Myocyte (in vitro differentiated cells): ENCODE measurements at places on chromosomes 6 and 20. TPM values are rescaled to one million over a fixed set of nuclear protein-coding genes. Genes with fewer than 3 reads are reported as not detected.

GRCh38 chr6:11324453-11325015, 92.1 kb upstream of the NEDD9 start:
- DNase-seq = no peak

- DNase-seq = no peak
Observed at GRCh38 chr6:2632976-2633584, 117.6 kb downstream of the MYLK4 start.

- no peak for DNase-seq
Observed at GRCh38 chr6:1574083-1574761, 35.5 kb upstream of the FOXC1 start.

GRCh38 chr6:157316871-157317814, 6.2 kb downstream of the TMEM242 start:
- peak; percentile 82 for DNase-seq

DNA sequence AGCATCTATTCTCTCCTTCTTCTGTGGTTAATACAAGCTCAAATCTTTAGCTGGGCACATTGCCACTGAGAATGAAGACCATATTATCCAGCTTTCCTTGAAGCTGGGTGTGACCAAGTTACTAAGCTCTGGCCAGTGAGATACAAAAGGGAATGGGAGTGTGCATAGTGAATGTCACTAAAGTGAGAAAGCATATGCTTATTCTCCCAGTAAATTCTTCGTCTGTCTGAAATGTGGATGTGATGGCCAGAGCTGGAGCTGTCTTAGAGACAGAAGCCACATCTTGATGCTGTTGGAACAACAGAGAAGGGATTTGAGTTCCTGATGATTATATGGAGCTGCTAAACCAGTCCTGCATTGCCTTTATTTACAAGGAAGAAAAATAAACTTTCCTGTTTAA, 60.1 kb downstream of the SESN1 start:
- no peak for DNase-seq

DNA sequence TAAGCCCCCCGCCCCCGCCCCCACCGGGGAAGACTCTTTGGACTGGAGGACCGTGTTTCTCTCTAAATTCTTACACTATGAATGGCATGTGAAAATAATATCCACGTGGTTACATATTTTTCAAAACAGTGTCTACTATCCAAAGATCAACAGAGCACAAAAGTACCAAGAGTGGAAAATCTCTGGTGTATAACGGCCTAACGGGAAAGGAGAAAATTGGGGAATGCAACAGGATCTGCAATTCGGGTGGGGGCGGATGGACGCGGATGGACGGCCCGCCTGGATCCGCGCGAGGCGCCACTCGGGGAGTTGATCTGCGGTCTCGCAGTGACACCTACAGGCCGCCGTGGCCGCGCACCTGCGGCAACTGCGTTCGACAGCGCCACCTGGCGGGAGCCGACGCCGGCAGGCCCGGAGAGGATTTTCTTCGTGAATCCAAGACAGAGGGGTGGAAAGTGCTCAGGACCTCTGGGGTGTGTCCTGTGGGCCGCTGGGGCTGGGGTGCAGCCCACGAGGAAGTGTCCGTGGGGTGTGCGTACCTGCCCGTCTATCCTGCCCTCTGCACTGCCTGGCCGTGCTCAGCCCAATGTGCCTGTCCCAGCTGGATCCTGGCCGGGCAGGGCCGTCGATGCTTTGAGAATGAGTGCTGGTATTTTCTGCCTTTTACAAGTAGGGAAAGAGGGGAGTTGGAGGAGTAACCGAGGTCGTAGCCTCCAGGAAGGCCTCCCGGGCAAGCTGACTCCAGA, 18.6 kb downstream of the ANKRD60 start:
- peak; percentile 67 for DNase-seq

NKAPL gene
- 0.36 TPM in 1 of 2 replicates, not detected in the other for total RNA-seq

FOXS1 gene
- total RNA-seq = 0.56 and 0.99 TPM in 2 replicates

- no peak for DNase-seq
Observed at GRCh38 chr6:133967347-133967746, 14.3 kb downstream of the TBPL1 start.

DNA sequence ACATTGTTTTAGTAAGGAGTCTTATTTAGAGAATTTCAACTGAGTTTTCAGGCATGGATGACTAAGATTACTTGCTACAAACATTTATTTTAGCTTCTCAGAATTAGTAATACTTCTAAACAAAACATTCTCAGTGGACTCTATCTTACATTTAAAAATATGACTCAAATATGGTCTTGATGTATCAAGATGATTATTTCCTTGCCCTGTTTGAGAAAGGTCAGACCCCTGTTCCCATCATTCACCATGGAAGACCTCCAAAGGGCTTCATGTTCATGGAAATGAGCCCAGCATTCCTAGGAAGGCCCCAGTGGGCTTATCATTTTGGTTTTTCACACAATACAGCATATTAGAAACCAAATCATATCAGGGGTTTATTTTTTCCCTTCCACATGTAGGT, 24.6 kb upstream of the TRPC4AP start:
- no peak for DNase-seq

- no peak for DNase-seq
Observed at GRCh38 chr20:9565910-9566550, 51.6 kb downstream of the LAMP5 start.

DNA sequence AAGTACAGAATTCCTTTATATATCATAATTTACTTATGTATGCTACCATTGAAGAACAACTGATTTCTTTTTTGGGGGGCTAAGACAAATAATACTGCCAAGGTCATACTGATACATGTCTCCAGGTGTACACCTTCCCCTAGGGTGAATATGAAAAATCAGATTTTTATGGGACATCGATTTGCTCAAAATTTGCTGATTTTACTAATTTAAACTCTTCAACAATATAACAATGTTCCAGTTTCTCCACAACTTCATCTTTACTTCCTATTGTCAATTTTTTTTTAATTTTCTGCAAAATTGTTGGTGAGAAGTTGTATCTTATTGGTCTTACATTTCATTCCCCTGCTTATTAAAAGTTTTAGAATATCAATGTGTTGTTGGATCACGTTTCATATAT, 495.4 kb upstream of the MANEA start:
- no peak for DNase-seq

DNA sequence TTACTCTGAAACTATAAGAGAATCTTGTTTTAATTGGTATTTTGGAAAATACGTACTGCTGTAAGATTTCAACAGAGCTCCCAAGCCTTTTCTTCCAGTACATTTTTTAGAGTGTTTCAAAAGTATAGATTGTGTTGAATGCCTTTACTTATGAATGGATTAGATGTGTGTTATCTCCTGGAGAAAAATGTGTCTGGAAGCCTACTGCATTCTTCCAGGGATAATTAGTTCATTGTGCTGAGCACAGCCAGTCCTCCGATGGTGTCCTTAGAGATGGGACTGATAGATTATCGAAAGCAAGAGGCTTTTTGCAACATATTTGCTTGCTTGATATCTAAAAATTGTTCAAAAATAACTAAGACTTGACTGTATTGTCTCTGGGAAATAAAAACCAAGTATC, 114.2 kb downstream of the PLEKHG1 start:
- no peak for DNase-seq

CPXM1 gene
- total RNA-seq = not detected in 2 replicates

- DNase-seq = no peak
Observed at GRCh38 chr20:46100988-46101387, 11.2 kb upstream of the NCOA5 start.

GRCh38 chr20:47748823-47749222, 36.5 kb downstream of the SULF2 start:
- DNase-seq = peak; percentile 8

DNA sequence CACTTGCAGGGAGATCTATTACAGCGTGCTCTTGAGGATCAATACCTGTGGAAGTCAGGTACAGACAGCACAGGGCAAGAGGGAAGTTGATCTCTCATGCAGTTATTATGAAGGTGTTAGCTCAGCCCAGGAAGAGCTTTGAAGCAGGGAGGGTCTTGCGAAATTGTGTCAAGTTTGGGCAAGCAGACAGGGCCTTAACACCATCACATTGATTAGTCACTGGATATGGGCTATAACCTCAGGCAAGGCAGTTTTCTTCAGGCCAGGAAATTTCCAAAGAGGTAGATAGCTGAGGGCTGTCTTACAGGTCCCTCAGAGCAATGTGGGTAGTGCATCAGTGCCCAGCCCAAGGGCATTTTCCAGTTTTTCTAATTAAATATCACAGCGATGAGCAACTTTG, 643.8 kb downstream of the DHX35 start:
- DNase-seq = no peak

TNF gene
- not detected in 2 replicates for total RNA-seq

- no peak for DNase-seq
Observed at GRCh38 chr6:50889935-50890334, 71.3 kb downstream of the TFAP2B start.

HCRTR2 gene
- not detected in 2 replicates for total RNA-seq

DNA sequence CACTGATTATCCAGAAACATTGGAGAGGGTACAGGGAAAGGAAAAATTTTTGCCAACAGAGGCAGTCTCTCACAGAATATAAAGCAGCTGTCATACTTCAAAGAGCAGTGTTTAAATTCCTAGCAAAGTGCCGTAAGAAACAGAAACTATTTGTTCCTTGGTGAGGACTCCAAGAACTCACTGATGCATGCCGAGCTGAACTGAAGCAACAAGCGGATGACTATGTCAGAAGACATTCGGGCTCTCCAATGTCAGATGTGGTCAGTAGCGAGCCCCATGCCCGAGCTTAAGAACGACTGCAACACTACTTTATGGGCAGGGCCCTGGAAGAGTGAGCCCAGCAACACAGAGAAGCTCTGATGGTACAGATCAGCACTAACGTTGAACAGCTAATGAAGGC, 54.7 kb downstream of the OR2B6 start:
- DNase-seq = no peak

DAAM2 gene
- 20.1 and 25.0 TPM in 2 replicates for total RNA-seq

RHAG gene
- not detected in 2 replicates for total RNA-seq

UNC93A gene
- not detected in 2 replicates for total RNA-seq

GRCh38 chr20:59075934-59076508, 33.4 kb upstream of the PRELID3B start:
- DNase-seq = no peak

- DNase-seq = no peak
Observed at GRCh38 chr6:41477572-41477971, 68.6 kb upstream of the FOXP4 start.

PPIL6 gene
- total RNA-seq = 4.8 and 6.2 TPM in 2 replicates
